ENCODE measurements at places on chromosomes 6 and 20.

GRCh38 chr20:24938498-24938897 is 10.6 kb upstream of the CST7 start:
- DNase-seq: no peak

- DNase-seq: no peak
Measured at GRCh38 chr20:37907677-37908401, 4.9 kb downstream of the VSTM2L start.

- no peak for DNase-seq
Measured at GRCh38 chr20:11182720-11183119, 508.9 kb upstream of the JAG1 start.

DNA sequence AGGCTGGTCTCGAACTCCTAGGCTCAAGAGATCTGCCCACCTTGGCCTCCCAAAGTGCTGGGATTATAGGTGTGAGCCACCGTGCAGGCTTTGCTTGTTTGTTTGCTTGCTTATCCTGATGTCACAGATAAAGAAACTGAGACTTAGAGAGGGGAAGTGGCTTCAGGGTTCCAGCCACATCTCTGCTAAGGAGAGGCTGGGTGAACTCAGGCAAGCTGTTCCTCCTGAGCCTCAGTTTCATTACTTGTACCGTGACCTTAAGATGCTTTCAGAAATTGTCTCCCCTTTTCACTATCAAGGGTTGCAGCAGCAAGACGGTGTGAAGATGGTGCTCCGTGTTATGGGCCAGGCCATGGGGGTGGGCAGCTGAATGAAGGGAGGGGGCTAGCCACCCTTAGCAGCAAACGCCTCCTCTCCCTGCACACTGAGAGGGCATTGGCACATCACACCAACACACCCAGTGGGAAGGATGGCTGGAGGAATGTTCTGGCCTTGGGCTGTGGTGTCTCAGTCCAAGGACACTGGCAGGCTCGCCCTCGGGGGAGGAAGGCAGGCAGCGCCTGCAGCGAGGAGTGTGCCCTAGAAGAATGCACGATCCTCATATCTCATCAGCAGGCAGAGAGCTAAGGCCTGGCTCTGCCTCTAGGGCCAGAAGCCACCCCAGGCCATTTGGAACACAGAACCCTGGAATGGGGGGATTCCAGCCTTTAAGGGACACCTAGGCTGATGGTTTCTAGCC is 48.2 kb upstream of the TLDC2 start:
- no peak for DNase-seq

Measured in KG1 (cell line).